Activated naive CD8-positive, alpha-beta T cell treated with anti-CD3 and anti-CD28 coated beads for 36 hours (primary cell): ENCODE measurements at places on chromosomes 6 and 20.
A peak's percentile ranks its signal among the peaks of the same experiment; 100 is the strongest.

- peak; percentile 63 for DNase-seq
Observed at GRCh38 chr6:52362443-52363227, 684 bp downstream of the PAQR8 start.

DNA sequence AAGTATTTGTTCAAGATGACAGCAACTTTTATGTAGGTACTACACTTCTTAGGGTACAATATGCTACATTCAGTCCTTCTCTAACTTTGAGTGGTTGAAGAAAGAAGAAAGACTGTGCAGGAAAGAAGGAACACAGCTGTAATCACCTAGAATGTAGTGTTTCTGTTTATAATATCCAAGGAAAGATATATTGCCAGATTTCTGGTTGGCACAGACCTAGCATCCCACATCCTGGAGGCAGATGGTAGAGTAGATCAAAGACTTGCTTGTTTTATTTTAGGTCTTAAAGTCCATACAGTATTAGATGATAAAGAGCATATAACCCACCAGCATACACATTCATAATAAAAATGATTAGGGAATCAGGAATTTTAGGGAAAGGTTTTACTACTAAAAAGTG is 13.3 kb upstream of the FABP7 start:
- no peak for DNase-seq

DNA sequence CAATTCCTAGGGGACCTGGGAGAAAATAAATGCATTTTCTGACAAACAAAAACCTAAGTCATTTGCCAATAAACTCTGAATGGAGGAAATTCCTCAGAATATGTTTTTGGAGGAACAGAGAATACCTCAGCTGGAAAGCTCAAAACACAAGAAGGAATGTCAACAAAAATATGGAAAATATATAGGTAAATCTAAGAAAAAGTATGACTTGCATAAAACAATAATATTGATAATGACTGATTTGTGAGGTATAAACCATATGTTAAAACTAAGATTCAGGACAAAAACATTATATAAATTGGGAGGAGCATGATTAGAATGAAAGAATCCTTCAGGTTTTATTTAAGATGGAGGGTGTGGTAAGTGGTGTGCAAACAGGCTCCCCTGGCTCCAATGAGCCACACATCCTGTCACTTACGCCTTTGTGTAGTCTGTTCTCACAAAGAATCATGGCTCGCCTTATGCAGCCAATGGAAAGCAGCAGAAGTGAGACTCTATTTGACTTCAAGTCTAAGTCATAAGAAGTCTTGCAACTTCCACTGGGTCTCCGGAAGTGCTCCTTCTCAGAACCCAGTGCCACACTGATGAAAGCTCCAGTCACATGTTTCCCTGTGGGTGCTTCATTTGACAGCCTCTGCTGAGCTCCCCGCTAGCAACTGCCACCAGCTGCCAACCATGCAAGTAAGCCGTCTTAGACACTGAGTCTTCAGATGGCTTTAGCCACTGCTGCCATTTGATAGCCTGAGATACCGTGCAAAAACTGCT is 8.1 kb downstream of the CFAP61 start:
- DNase-seq: no peak

- DNase-seq: no peak
Observed at GRCh38 chr6:13383328-13384163, 55.2 kb upstream of the TBC1D7 start.

GRCh38 chr20:63192721-63193120 is 23.2 kb downstream of the YTHDF1 start:
- DNase-seq: no peak

- DNase-seq: peak; percentile 75
Observed at GRCh38 chr20:54103067-54103761, 32.8 kb upstream of the BCAS1 start.

GRCh38 chr6:42079941-42080464 is 29.7 kb downstream of the TAF8 start:
- DNase-seq: no peak

- DNase-seq: peak; percentile 22
Observed at GRCh38 chr6:12605888-12606345, 110.7 kb upstream of the PHACTR1 start.
